Endothelial cell of umbilical vein (primary cell): ENCODE measurements at places on chromosomes 3 and 15. TPM values are rescaled to one million over a fixed set of nuclear protein-coding genes. Genes with fewer than 3 reads are reported as not detected.

The VGLL3 gene
- total RNA-seq = 4.2 and 6.0 TPM in 2 replicates

The CAND2 gene
- 11.0 and 12.4 TPM in 2 replicates for total RNA-seq

The ALDH1A2 gene
- total RNA-seq = 11.7 and 34.9 TPM in 2 replicates

The MEX3B gene
- total RNA-seq = 18.2 and 22.6 TPM in 2 replicates

The ERICH6 gene
- total RNA-seq = not detected in 2 replicates

GRCh38 chr3:100319951-100320350, 14.6 kb upstream of the NIT2 start:
- no peak for DNase-seq

- no peak for DNase-seq
Measured at GRCh38 chr3:54169524-54169923, 47.2 kb downstream of the CACNA2D3 start.

DNA sequence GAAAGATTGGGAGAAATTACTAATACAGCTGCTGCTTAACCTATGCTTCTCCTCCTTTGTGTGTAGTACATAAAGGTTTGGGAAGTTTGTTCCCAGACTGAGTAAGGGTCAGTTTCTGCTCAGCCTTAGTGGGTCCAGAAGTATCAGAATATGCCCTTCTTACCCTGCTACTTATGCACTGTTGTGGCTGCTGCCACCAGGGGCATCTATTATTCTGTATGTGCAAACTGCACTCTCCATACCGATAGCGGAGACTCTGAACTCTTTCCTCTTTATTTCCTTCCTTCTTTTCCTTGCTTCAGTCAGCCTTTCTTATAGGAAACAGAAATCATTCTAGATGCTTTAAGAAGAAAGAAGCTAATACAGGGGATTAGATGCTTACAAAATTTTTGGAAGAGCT, 4.0 kb downstream of the NEDD4 start:
- no peak for DNase-seq

GRCh38 chr3:143326983-143327778, 207.6 kb downstream of the CHST2 start:
- DNase-seq = peak; percentile 47

DNA sequence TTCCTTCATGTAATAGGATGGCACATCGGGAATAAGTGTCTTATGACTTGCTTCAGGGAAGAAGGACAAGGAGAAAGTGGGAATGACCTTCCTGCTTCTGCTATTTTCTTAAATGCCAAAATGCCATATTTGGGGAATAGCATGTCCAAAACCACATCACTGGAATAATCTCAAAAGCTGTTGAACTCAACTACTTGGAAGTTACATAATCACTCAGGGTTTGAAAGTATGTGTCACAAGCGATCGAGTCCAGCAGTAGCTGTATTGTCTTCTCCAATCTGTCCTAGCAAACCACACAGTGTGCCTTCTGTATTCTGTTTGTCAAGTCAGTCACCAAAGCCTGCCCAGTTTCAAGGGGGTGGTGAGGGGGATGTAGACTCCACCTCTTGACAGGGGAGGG, 58.3 kb upstream of the GADL1 start:
- no peak for DNase-seq

DNA sequence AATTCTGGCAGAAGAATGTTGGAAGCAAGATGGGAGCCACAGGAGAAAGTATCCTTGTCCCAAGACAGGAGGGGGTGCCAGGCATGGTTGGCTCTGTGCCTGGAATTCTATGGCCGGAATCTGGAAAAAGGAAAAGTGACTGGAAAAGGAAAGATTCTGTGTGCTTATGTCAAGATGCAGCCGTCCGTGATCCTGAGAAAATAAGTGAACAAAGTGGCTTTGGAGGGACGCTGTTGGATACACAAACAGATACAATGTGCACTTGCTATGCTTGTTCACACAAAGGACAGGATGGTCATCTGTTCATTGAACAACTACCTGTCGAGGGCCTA, 28.5 kb upstream of the MUC20 start:
- no peak for DNase-seq

DNA sequence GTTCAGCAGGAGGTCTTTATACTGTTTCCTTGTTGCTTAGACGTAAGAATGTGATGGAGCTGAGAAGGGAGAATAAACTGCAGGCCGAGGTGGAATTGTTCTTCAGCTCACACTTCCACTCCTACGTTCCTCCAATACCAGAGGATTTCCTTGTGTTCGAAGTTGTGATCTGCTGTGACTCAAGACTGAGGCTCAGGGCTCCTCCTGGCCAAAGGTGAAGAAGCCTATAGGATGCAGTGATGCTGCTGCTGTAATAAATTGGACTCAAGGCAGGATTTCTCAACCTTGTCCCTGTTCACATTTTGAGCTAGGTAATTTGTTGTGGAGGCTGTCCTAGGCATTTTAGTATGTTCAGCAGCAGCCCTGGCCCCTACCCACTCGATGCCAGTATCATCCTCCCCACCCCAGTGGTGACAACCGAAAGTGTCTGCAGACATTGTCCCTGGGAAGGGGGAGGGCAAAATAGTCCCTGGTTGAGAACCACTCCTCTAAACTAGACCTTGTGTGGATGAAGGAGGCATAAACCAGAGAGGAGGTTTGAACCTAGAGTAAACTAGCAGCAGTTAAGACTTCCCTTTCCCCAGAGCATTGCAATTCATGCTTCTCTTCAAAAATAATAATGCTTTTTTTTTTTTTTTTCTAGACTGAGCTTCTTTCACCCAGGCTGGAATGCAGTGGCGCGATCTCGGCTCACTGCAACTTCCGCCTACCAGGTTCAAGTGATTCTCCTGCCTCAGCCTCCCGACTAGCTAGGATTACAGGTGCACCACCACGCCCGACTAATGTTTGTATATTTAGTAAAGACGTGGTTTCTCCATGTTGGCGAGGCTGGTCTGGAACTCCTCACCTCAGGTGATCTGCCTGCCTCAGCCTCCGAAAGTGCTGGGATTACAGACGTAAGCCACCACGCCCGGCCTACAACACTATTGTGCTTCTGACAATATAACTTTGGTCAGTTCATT, 11.1 kb downstream of the RAP2B start:
- no peak for DNase-seq

- no peak for DNase-seq
Measured at GRCh38 chr15:95550702-95551101, 779.8 kb upstream of the NR2F2 start.

DNA sequence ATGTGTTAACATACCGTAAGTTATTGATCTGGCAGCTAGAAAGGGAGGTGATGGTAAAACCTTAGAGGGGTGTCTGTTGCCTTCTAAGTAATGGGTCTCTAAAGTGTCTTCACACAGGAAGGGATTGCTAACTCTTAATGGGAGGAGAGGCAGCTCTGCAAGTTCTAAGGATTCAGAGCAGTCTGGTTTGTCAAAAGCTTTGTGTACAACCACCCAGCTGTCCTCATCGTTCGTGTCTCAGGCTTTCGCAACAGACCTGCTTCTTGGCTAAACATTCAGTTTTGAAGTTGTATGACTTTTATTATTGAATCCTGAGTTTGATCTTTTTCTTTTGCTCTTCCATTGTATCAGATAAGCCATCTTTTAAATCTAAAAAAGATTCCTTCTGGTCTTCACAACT, 404.9 kb downstream of the SQOR start:
- no peak for DNase-seq

- no peak for DNase-seq
Measured at GRCh38 chr3:9214599-9214998, 34.8 kb downstream of the SRGAP3 start.

DNA sequence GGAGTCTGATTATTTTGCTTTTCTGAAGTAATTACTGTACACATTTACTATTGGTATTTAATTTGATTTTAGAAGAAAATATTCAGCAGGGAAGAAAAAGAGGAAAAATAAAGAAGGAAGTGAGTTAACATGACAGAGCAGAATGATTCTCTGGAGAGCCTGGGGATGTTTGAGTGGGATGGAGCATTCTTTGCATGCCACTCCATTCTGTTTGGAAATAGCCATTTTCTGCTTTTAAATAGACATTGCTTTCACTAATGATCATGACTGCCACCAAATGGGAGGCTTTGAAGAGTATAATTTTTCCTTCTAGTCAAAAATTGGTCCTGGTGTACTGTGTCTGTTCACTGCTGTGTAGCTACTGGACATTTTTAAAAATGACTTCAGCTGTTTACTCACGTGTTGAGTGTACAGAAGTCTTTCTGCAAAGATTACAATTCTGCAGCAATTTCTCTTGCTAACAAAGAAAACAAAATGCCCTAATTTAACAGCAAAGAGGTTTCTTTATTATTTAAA, 196.1 kb downstream of the RYR3 start:
- no peak for DNase-seq

- DNase-seq = no peak
Measured at GRCh38 chr15:38509152-38509551, 55.2 kb downstream of the FAM98B start.

GRCh38 chr3:48402907-48403306, 27.0 kb downstream of the PLXNB1 start:
- DNase-seq = no peak

DNA sequence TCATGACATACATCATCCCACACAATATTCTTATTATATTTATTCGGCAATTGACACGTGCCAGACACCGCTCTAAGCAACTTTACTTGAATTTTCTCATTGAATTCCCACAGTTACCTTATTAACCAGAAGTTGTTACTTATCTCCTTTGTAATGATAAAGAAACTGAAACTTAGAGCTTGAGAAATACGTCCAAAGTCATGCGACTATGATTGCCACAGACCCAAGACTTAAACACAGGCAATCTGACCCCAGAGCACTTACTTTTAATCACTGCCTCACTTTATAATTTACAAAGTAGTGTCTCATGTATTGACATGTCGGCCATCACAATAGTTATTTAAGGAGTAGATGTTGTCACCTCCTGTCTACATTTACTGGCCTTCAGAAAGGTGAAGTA, 64.7 kb downstream of the ATP13A4 start:
- no peak for DNase-seq

DNA sequence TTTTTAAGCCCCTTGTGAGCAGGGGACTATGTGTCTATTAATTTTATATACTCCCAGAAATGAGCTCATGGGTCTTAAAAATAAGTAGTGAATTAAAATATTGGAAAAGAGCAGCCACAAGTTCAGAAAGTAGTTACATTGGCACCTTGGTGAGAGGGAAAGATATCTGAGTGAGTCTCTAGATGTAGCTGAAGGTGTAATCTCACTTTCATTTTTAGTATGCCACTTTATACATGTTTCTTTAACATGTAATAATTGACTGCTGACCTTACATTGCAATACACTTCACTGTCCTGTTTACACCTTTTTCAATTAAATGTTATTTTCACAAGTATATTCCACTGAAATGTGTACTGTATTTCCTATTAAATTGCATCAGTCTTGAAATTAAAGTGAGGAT, 12.1 kb upstream of the PAK6 start:
- no peak for DNase-seq

DNA sequence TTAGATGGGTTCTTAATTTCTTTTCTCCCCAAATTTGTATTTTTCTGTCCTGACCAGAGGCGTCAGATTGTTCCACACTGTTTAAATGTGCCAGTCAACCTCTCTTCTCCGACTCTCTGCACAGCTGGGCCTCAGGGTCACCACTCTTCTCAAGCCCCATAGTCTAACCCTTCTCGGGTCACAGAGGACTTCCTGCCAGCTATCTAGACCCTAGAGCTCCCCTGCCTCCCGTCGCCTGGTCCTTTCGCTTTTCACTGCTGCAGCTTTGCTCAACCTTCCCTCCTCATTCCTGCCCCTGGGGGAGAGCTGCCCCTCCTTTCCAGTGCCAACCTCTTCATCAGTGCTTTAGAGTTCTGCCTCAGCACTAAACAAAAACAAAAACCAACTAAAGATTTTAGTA, 151.7 kb downstream of the ATG7 start:
- no peak for DNase-seq

DNA sequence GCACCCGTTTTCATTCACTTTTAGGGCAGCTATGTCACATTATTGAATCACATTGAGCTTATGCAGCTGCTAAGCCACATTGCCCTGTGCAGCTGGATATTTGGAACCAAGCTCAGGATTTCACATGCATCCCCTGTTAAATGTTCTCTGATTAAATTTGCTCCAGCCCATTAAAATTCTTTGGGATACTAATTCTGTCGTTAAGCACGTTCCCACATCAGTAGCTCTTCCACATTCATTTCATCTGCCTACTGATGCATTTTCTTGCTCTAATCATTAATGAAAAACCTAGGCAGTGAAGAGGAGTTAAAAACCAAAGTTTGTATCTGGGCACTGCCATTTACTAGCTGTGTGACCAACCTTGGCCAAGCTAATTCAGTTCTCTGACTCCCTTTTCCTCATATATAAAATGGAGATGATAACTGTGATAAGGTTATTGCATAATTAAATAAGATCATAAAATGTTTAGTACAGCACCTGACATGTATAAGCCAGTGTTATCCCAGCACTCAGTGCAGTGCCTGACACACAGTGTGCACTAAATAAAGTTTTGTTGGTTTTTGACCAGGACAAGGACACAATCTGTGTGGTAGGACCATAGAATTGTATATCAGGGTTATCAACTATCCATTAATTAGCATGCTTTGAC, 222.2 kb upstream of the ATP11B start:
- DNase-seq = no peak

- no peak for DNase-seq
Measured at GRCh38 chr3:152193673-152194267, 75.0 kb upstream of the MBNL1 start.
